Lower leg skin (tissue), 4 donors: ENCODE measurements at places on chromosomes 13 and 19.

DNA sequence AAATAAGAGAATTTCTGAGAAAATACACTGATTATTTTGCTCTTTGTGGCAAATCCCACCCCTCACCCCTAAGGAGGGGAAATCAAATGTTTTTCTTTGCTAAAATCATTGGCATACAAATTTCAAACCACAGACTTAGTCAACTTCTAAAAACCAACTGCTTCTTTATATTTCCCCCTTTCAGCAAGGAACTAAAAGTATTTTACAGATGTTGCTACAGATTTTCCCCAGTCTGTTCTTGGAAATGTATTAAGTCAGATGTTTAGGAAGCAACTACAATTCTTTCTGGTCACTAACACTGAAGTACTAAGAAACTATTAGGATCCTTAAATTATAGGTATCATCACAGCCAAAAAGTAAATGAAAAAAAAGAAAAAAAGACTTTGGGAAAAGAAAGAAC is 6.9 kb downstream of the MTMR6 start:
- no peak for DNase-seq

GRCh38 chr19:13104360-13104847 is 1.7 kb upstream of the LYL1 start:
- no peak for DNase-seq

DNA sequence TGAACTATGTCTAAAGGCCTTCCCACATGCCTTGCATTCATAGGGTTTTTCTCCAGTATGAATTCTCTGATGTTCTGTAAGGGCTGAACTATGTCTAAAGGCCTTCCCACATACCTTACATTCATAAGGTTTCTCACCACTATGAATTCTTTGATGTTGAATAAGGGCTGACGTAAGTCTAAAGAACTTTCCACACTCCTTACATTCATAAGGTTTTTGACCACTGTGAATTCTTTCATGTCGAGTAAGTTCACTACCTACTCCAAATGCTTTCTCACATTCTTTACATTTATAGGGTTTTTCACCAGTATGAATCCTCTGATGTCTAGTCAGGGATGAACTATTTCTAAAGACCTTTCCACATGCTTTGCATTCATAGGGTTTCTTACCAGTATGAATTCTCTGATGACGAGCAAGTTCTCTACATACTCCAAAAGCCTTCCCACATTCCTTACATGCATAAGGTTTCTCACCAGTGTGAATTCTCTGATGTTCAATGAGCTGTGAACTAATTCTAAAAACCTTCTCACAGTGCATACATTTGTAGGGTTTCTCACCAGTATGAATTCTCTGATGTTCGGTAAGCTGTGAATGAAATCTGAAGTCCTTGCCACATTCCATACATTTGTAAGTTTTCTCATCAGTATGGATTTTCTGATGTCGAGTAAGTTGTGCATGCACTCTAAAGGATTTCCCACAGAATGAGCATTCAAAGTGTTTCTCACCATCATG is 19.1 kb upstream of the ZNF260 start:
- DNase-seq: no peak

- DNase-seq: peak; percentile 73
Measured at GRCh38 chr13:20495087-20496023, 30.3 kb downstream of the CRYL1 start.

DNA sequence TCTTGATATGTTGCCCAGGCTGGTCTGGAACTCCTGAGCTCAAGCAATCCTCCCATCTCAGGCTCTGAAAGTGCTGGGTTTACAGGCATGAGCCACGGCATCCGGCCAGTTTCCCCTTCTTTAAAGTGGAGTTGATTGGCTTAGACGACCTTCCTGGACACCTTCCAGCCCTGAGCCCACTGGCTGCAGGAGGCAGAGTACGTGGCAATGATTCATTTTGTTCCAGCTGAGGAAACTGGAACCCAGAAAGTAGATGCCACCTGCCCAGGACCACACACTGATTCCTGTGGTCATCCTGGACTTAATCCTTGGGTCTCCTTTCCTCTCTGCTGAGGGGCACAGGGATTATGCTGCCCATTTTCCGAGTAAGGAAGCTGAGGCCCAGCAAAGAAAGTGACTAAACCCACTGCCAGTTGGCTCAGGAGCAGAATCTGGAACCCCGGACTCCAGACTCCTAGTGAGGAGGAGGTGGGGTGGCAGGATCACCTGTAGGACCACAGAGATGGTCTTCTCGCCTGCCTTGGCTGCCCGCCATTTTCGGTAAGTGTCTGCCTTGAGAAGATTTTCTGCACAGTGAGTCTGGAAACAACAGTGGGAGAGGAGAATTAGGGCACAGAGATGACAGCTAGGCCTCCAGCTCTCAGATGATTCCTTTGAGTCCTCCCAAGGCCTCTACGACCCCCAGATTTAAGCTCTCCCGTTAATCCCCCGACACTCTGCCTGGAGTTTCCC is 737 bp downstream of the XRCC1 start:
- DNase-seq: no peak

DNA sequence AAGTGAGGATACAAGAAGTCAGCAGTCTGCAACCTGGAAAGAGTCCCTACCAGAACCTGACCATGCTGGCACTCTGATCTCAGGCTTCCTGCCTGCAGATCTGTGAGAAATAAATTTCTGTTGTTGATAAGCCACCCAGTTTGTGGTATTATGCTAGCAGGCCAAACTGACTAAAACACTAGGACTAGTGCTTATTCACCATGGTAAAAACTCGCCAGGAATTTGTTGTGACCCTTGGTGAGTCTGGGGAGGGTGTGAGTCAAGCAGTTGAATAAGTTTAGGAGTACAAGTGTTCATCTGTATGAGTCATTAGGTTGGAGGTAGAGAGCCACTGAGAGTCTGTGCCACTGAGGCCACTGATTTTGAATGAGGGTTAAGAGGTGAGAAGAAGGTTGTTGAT is 3.6 kb downstream of the ZIK1 start:
- no peak for DNase-seq

- DNase-seq: peak; percentile 71
Measured at GRCh38 chr19:33406521-33407139, 33.1 kb downstream of the CEBPG start.
